ENCODE measurements at places on chromosomes 1 and 21. TPM values are rescaled to one million over a fixed set of nuclear protein-coding genes. Genes with fewer than 3 reads are reported as not detected.

DNA sequence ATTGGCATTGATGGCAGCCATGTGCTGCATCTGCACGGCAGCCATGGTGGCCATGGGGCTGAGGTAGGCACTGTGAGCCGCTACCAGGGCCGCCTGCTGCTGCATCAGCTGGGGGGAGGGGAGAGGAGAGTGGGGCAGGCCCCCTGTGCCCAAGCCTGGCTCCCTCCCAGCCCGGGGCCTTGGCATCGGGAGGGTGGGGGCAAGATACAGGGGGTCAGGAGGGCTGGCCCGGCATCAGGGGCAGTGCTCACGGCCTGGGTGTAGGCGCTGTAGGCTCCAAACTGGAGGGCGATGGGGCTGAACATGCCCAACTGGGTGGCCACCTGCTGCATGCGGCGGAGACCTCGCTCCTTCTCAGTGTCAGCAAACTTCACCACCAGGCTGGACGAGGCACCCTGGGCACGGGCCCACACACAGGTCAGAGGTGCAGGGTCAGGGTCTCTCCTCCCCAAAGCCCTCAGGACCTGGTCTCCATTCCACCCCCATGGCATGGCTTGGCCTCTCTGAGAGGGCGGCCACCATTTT lies 9.0 kb downstream of the CELF3 start:
- no peak for DNase-seq

DNA sequence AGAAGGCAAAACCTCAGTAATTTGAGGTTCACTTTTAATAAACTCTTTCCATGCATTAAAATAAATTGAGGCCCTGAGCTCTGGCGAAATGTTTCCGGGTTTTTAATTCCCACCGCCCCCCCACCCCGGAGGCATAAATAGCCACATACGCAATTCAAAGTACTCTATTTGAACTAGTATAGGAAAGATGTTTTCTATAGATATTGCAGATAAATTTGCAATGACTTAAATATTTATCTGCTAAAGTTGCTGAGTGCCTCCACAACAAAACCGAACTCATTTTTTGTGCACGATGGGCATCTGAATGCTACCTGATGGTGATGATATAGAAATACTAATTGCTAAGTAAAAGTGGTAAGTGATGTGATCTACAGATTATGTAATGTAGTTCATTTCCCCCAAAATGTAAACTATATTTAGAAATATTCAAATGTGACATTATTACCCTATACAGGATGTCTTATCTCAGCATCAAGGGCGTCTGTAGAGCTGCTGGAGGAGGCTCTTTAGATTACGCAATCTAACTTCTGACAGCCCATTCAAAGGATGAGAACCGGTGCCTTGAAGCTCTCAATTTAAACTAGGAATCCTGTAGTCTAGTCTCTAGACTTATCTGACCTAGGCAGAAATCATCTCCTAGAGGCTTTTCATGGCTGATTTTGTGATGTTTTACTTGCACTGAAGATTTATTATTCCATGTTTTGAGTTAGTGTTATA lies 8.5 kb downstream of the IRF2BP2 start:
- DNase-seq: no peak

DNA sequence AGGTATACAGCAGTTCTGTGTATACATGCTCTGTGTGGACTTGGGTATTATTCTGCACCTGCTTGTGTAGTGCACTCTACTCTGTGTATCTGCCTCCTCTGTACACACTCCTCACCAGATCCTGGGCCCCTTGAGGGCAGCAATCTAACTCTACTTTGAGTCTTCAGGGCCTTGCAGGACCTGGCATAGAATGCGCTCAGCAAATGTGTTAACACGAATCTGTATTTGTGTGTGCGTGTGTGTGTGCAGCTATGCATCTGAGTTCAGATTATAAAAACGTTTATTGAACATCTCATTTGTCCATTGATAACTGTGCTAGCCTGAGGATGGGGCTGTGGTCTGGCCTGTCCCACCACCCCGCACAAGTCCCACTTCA lies 3.9 kb upstream of the MEF2D start:
- no peak for DNase-seq

DNA sequence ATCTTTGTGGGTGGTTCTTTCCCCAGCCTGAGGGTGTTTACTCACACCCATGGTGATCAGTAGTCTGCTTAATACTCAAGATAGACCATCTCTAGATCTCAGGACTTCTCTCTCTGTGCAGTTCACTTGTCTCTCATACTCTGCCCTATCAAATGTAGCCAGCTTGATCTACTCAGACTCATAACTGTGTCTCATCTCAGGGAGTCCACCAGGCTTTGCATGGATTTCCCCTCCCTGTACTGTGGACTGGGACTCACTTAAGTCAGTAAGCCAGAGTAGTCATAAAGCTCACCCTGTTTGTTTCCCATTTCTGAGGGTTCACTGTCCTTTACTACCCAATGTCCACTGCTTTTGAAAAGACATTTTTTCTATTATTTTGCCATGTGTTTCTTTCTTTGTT lies 41.8 kb downstream of the LYPLAL1 start:
- DNase-seq: no peak

GRCh38 chr1:55337801-55338447 lies 122.8 kb upstream of the USP24 start:
- no peak for DNase-seq

GRCh38 chr1:238982736-238983135 lies 403.6 kb upstream of the CHRM3 start:
- DNase-seq: no peak

GRCh38 chr1:86515597-86515996 lies 31.3 kb upstream of the CLCA4 start:
- no peak for DNase-seq

- no peak for DNase-seq
Measured at GRCh38 chr1:94778808-94779207, 41.3 kb upstream of the SLC44A3 start.

GRCh38 chr1:193479187-193479586 lies 292.8 kb upstream of the B3GALT2 start:
- DNase-seq: no peak

DNA sequence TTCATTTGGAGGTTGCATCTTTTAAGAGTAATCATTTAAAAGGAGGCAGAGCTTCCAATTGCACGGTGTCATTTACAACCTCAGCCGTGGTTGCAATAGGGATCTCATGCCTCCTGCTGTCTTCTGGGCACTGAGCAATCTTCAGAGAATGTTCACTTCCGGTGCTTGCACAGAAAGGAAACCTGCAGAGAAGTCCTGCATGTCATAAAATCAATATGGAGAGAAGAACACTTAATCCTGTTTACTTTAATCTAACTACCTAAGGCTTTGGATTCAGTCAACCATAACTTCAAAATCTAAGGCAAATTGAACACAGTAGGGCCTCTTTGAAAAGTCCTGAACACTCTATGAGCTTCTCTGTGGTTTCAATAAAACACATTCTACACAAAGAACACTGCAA lies 11.3 kb upstream of the MAP10 start:
- DNase-seq: no peak

- peak; percentile 66 for DNase-seq
Measured at GRCh38 chr1:15836772-15837669, 10.5 kb upstream of the SPEN start.

- DNase-seq: no peak
Measured at GRCh38 chr1:9229549-9229948, 5.0 kb upstream of the H6PD start.

CACHD1 gene
- 14.2 TPM for total RNA-seq

GBP3 gene
- 79.7 TPM for total RNA-seq

LCE2B gene
- total RNA-seq: not detected

TSPEAR gene
- total RNA-seq: 0.10 TPM

GBP7 gene
- total RNA-seq: not detected

RHD gene
- not detected for total RNA-seq
